ENCODE measurements at places on chromosomes 5 and 9.

DNA sequence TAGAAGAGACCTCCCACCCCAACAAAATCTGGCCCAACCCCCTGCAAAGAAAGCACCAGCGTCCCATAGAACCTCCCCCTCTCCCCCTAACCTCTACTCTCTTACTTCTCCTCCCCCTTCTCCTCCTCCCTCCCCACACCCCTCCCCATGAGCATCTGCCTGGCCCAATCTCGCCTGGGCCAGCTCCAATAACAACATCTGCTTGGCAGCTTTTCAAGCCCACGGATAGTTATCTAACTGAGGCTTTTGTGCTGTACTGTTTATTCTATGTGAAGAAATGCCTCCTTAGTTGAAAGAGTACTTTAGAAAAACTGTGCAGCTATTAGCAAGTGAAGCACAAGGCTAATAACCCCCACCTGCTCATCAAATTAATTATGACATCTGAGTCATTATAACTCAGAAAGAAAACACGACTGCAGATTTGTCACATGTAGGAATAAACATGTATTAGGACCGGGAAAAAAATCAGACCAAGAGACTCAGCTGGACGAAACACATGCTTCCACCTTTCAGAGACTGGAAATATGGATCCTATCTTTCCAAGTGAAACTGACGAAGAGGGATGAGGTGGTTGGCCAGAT, 42.8 kb downstream of the NFIB start:
- DNase-seq = peak; percentile 95

DNA sequence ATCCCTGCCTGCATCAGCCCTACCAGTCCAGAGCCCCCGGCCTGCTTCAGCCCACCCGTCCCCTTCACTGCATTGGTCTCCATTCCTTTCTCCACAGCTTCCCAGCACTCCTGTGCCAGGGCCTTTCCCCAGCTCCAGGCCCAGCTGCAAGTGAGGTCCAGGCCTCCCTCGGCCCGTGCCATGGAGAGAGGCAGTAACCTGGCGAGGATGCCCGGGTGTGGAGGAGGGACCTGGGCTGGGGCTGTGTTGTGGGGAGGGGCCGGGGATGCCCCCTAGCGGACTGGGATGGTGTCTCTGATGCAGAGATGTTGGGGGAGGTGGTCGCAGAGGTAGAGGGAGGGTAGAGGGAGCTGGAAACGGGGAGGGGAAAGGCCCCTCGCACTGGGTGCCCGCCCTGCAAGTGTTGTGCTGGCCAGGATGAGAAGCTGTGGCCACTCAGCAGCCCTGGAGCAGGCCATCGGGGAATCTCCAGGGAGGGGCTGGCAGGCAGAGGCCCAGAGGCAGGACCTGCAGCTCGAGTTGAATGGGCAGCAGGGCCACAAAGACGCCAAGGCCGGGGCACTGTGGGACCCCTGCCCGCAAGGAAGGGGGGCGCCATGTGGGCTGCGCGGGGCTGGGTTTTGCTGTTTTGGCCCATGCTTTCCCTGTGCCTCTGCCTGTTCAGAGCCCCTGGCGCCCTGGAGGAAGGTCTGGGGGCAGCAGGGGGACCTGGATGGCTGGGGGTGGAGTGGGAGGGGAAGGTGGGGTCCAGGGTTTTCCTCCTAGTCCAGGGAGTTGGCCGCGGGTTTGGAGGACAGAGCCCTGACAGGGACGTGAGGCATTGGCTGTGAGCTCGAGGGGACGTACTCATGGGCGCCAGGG, 26.0 kb upstream of the NKD2 start:
- DNase-seq = no peak

DNA sequence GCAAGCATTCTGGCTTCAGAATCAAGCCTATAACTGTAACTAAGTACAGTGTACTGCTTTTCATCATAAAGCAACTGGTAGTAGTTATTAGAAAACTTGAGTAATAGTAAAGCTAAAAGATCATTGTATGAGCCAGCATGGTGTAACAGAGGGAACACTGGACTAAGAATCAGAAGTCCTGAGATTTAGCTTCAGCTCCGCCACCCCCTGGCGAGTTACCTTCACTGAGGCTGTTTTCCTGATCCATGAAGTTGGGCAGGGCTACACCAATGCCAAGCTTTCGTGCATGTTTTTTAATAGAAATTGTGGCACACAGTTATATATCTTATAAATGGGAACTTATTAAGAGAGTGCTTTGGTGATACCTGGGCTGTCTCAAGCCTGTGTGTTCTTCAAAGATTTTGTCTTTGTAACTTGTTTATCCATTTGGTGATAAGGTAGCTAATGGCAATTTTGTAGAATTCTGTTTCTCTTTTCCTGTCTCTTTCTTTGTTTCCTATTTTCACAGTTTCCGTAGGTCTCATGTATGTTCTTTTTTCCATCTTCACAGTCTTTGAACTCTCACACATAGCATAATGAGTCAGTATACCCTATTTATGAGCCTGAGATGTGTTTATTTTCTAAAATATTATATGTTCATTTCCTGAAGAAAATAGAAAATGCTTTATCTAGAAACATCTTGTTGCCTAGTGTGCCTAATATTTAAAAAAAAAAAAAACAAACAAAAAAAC, 102.3 kb downstream of the GDNF start:
- no peak for DNase-seq

- DNase-seq = no peak
Observed at GRCh38 chr9:90020276-90020871, 415.6 kb downstream of the GADD45G start.

DNA sequence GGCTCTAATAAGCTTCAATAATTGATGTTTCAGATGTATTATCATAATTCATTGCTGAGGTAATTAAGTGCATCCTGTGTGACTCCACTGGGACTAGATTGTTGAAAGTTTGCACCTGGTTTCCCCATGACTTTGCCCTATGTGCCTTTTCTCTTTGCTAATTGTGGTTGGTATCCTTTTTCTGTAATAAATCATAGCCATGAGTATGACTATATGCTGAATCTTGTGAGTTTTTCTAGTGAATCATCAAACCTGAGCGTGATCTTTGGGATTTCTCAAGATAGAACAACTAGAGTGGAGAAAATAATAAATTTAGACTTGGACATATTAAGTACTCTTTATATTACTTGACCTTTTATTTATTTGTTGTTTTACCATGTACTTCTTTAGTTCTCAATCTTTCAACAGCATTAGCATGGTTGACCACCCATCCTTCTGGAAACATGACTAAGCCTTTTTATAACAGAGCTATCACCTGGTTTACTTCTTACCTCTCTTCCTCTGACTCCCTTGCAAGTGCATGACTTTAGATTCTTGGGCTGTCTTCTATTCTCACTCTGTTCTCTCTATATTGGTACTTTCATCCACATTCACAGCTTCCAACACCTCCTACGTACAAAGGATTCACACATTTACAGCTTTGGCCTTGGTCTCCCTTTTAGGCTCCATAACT, 239.6 kb upstream of the TAS2R1 start:
- no peak for DNase-seq

DNA sequence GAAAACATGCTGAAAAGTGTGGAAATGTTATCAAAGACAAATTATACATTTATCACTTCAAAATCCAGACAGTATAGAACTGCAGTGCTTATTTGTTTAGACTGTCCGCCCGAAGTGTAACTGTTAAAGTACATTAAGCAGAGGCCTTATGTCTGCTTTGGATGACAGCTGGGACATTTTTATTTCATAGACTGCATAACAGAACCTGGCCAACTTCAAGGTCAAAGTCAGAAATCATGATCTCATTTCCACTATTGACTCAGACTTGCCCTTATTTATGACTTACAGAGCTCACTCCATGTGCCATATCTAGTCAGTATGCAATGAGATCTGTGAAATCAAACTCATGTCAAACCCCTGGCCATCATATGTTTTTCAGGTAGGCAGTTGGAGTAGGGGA, 87.7 kb downstream of the RAB3C start:
- peak; percentile 79 for DNase-seq

DNA sequence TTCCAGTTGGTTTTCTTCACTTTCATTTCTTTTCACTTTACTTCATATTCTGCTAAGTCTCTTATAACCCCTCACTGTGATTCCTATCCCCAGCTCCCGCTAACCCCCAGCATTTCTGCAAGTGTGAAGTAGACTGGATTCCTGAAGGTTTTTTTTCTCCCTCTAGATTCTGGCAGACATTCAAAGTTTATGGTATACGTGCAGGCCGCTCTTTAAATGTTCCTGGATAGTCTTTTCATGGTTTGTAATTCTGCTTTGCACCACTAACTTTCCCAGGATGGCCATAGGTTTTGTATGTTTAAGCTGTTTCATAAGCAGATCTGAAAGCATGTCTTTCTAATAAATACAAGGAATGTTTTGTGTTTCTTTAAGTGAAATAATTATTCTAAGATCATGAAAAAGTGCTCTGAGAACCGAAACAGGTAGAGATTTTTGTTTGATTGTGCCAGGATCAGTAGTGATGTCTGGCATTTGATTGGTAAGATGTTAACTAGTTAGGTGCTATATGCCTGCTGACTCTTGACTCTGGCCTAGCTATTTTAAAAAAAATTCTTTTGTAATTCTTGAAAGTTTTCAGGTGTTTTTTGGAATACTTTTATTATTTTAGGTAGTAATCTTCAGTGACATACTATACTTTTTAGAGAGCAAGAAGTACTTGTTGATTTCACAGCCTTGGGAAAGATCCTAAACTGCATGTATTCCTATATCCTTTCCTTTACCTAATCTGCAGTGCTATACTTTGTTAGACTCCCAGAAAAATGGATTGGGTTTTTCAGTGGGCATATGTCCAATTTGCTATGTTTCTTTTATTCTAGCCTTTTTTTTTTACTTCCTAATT, 29.7 kb downstream of the CNOT6 start:
- peak; percentile 84 for DNase-seq

DNA sequence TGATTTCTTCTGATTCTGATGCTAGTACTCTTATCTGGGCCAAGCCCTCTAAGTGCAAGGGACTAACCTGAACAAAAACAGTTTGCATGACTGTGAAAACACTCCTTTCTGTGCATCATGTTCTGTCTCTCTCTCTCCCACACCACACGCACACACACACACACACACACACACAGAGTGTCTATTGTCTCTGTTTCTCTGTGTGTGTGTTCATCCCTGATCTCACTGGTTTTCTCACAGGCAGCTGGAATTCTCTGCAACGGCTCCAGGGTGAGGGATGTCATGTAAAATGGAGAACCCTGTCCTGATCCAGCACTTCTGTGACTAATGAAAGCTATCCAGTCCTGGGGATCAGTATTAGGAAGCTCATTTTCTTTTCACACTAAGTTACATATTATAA, 453.1 kb upstream of the RGMB start:
- no peak for DNase-seq

DNA sequence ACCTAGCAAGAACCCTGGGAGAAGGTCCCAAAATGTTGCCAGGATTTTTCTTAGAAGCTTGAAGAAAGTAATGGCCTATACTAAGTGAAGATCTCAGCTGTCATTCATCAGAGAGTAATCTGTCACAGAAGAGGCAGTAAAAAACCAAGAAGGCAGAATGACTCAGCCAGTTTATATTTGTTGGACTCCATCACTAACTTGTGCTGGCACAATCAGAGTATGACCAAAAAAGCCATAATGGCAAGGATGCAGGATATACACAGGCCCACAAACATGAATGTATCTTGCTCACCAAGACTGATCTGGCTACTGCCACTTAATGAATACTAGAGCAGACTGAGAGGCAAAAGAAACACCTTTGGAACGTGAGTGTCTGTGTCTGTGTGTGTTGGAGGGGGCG, 104.0 kb upstream of the POU5F2 start:
- no peak for DNase-seq

- no peak for DNase-seq
Observed at GRCh38 chr5:163995206-163995605, 489.8 kb downstream of the MAT2B start.

GRCh38 chr5:131386779-131387178, 122.9 kb downstream of the CDC42SE2 start:
- DNase-seq = no peak

DNA sequence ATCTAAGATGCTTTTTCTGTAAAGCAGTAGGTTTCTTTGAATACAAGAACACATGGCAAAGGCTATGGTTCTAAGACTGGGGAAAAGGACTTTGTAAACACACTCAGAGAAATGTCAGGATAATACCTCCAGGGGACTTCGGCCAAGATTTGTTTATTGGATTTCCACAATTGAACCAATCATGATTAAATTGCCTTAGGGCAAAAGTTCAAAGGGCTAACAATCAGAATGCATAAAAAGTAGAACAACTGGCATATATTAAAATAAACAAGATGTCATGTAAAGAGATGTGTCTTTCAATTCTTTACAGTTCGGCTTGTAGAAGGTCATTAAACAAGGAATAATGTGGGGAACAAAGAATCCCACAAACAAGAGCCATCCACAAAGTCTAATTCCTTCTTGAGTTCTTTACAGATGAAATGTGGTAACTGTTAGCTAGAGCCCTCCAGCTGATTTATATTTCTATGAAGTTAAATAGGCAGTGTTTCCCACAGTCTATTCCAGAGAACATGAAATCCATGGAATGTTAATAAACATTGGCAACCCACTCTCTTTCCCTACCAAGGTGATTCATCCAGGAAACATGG, 565.5 kb downstream of the ZNF608 start:
- DNase-seq = no peak

GRCh38 chr5:14435481-14435880, 146.1 kb upstream of the OTULINL start:
- no peak for DNase-seq

DNA sequence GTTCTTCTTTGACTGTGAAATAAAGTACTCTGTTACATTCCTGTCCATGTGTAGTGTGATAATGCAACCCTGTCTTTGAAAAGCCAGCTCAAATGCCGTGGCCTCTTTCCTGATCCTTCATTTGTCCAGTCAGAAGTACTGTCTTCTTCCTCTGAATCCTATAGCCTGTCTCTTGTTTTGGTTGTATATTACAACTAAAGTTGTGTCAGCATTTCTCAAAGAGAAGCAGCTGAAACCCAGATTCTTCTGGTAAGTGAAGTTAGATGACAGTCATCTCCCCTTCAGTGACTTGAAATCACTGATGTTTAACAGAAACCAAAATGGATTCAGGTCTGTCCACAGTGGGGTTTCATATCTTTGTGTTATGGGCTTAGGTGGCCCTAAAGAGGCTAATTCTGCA, 196.2 kb downstream of the PCSK1 start:
- DNase-seq = no peak

GRCh38 chr9:22278426-22278825, 168.2 kb upstream of the DMRTA1 start:
- DNase-seq = peak; percentile 24

- DNase-seq = no peak
Observed at GRCh38 chr9:74511333-74511732, 14.2 kb downstream of the RORB start.

DNA sequence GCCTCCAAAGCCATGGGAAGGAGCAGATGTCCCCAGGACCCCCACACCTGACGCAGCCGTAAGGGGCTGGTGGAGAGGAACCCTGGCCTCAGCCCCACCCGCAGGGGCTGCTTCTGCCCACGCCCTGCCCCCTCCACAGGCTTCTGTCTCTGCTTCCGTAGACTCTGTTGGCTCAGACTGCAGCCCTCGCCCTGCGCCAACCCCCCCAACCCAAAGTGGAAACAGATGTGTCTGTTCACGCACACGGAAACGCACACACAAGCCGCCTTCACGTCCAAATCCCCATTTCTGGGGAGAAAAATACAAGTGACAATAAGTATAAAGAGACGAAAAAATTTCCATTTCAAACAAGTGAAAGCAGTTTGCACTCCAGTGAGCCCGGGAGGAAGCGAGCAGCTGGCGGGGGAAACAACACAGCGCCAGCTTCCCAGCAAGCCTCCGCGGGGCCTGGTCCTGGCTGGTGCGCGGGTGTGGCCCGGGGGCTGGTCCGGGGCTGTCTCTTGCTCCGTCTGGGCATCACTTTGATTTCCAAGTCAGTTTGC, 32.6 kb upstream of the RXRA start:
- DNase-seq = no peak

Measured in umbilical cord (tissue), 2 donors.